ENCODE measurements at places on chromosomes 5 and 9.
A peak's percentile ranks its signal among the peaks of the same experiment; 100 is the strongest.

- DNase-seq, result peak; percentile 70
Measured at GRCh38 chr9:5886114-5886939, 4.4 kb upstream of the MLANA start.

DNA sequence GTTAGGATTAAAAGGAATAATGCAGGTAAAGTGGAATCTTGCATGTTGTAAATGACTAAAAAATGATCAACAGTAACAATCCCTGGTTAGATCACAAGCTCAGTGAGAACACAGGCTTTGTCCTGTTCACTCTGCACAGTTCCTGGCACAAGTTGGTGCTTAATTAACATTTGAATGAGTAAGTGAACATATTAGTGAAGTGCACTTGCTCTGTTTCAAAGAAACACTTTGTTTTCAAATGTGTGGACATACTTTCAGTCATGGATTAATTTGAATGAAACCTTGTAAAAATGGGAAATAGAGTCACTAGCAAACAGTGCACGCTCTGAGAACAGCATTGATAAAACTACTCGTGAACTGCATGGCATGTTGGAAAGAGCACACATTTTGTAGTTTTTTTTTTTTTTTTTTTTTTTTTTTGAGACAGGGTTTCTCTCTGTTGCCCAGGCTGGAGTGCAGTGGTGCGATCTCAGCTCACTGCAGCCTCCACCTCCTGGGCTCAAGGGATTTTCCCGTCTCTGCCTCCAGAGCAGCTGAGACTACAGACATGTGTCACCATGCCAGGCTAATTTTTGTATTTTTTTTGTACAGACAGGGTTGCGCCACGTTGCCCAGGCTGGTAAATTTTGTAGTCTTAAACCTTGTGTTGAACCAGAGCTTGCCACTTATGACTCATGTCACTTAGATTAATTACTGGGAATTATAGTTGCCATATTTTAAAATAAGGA lies 159.9 kb downstream of the LURAP1L start:
- no peak for DNase-seq

DNA sequence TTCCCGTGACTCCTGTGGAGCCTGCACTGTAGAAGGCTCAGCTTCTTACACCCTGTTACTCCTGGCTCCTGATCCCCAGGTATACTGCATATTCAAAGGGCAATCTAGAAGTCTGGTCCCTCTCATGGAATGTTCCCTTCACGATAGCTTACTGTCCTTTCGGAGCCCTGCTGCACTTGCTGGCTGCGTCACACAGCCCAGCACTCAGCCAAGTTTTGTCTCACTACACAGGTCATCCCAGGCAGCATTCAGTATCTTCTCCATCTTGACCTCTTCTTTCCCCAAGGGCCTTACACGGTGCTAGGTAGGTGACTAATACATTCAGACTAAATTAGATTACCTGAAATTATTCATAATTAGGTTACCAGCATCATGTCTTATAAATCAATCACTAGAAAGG lies 123.7 kb downstream of the WDR41 start:
- DNase-seq, result no peak

DNA sequence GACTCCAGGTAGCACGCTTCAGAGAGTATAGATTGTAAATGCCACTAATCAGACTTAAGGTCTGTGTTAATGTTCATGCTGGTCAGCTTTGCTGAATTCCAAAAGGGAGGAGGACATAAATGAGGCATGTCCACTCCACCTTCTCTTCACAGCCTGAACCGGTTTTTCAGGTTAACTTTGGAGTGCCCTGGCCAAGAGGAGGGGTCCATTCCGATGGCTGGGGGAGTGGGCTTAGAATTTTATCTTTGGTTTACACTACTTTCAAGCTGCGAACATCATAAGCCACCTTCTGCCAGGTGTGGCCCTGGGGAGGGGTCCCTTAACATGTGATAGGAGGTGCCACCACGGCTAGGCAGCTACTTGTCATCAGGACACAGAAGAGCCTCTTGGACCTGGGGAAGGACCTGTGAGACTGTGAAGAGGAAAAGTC lies 24.2 kb downstream of the ABO start:
- no peak for DNase-seq

- DNase-seq, result no peak
Measured at GRCh38 chr9:125150349-125151245, 7.3 kb upstream of the SCAI start.

DNA sequence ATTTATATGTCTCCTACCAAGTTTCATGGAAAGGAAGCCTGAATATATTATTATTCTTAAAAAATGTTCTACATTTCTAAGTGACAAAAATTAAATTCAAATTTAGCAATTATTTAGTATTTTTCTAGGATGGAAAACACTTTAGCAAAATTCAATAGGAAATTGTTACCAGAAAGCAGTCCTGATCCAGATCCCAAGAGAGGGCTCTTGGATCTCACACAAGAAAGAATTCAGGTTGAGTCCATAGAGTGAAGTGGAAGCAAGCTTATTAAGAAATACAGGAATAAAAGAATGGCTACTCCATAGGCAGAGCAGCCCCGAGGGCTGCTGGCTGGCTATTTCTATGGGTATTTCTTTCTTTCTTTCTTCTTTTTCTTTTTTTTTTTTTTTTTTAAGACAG lies 44.7 kb downstream of the LRRC70 start:
- no peak for DNase-seq

DNA sequence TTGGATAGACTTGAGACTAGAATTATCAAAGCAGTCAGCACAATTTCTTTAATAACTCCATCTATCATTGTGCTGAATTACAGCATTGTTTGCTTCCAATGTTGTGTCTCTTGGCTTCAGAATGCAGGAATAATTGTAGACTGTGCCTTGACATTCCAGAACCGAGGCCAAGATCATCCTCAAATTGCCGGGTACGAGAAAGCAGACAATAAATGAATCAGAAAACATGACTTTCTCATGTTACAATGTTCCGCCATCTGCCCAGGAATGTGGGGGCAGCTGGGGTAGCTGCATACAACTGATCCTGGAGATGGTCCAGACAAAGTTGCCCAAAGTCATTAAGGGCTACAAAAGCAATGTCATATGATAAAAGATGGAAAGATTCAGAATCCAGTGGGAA lies 206.2 kb upstream of the SGCD start:
- no peak for DNase-seq

DNA sequence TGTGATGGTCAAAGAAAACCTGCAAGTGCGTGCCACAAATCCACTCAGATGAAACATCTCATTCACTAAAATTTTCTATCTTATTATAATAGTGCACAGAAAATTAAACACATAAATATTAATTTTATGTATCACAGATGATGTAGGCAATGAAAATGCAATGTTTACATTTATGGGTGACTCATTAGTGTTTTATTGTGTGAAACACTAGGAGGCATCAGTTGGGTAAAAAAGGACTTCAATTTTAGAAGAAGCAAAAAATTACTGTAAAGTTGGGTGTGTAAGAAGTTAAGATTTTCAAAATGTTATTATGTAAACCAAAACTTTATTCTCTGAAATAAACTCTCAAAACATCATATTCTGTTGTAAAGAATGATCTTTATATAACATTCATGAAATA lies 4.0 kb downstream of the MEF2C start:
- no peak for DNase-seq

- no peak for DNase-seq
Measured at GRCh38 chr5:136067422-136067821, 38.6 kb downstream of the TGFBI start.

GRCh38 chr5:126961702-126962101 lies 68.7 kb downstream of the MARCHF3 start:
- no peak for DNase-seq

DNA sequence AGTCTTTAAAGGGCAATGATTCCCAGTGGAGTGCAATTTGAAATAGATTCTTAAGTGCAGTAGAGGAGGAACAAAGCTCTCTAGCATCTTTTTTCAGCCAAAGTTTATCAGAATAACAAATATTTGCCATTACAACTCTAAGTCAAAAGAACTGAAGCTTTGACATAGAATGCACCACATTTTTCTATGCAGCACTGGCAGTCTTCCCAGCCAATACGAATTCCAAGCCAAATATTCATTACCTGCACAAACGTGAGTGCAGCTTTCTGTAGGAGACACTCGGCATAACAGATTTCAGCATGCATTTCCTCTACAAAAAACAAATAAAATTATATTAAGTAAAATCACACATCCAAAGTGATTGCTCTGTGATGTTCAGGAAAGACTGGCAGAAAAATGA lies 103.4 kb downstream of the TTC39B start:
- no peak for DNase-seq

- no peak for DNase-seq
Measured at GRCh38 chr5:88808153-88808552, 74.8 kb downstream of the MEF2C start.

DNA sequence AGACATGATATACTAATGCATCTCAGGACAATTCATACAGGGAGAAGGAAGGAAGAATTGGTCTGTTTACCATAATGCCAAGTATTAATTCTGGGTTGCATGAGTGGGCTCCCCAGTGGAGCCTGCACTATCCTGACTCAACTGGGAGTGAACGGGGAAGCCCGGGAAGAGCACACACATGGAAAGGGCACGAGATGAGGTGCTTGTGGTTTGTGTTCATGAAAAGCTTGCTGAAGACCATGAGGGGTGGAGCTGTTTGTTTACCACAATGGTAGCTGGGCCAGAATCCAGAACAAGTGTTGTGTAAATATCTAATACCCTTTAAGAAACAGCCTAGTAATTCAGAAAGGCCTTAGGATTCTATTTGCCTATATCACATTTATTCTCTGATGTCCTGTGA lies 44.6 kb downstream of the POC5 start:
- no peak for DNase-seq

- no peak for DNase-seq
Measured at GRCh38 chr5:113162770-113163169, 186.2 kb downstream of the DCP2 start.

DNA sequence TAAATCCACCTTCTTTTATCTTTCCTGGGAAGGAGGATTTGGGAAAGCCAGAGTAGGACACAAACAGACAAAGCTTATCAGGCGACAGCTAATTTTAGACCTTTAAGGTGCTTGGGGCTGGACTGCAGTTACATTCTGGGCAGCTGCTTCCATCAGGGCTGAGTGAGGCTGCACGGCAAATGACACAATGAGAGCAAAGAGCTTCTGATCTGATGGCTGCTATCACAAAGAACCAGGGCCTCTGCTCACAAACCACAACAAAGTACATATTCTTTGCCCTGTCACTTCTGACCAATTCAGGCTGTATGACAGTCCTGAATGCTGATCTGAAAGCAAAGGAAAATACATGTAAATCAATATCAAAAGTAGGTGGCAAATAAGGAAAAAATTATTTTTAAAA lies 93.1 kb downstream of the MRPS27 start:
- DNase-seq, result no peak

DNA sequence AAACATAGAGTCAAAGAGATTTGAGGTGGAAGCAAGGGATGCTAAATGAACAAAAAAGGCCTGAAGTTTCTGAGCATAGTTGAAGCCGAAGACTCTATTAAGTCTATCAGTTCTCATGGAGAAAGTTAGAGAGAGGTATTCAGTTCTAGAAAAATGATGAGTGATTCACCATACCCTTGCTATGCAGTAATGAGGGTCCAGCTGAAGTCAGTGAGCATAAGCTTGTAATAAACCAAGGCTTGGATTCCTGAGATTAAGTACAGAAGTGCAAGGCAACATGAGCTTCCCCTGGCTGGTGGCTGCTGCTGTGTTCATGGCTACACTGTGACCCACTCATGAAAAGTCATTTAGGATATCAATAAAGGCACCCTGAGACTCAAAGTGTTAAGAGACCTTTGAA lies 129.7 kb upstream of the MTAP start:
- DNase-seq, result no peak

- DNase-seq, result no peak
Measured at GRCh38 chr9:83765376-83765775, 52.2 kb downstream of the GKAP1 start.

DNA sequence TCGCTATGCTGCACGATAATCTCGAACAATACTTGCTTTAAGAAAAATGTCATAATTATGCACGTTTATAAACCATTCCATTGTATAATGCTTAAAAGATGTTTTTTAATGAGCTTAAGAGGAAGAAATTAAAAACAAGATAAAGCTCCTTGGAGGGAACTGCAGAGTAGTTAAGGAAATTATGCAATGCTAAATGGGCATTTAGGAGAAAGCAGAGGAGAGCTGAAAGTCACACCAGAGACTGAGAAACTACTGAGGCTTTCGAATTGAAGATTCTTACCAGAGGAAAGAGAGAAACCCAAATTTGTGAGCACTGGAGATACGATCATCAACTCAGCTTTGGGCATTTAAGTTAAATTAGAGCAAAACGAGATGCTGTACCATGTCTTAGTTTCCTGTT lies 119.4 kb downstream of the CDH10 start:
- no peak for DNase-seq

- no peak for DNase-seq
Measured at GRCh38 chr5:129781594-129781993, 33.7 kb downstream of the MINAR2 start.

GRCh38 chr5:123134653-123135181 lies 45.7 kb downstream of the PRDM6 start:
- DNase-seq, result no peak

DNA sequence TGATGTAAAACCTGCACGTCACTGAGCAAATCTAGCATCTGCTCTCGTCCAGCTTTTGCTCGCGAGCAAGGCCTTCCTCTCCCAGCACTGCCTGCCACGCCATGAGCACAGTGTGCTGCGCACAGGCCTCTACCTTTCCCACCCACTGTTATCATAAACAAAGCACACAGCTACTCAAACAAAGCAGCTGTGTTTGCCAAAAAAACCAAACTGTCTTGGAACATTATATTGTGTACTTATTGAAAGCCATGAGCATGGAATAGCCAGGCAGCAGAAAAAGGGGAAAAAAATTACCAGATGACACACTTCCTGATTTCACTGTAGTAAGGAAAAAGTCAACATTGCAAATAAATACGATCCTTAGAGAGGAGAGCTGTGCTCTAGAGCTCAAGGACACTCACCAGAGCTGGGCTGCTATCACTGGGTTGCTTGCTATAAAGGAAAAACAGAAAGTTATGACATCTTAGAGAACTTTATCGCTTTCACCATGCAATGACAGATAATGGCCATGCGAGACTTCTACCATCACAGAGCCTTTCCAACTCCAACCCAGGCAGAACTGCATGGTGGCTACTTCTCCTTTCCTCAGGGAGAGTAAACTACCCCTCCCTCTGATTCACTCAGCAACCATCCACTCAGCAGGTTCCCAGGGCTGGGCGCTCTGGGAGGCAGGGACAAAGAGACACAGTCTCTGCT lies 69.6 kb downstream of the EPB41L4B start:
- no peak for DNase-seq

GRCh38 chr5:146084376-146084775 lies 21.0 kb downstream of the PLAC8L1 start:
- no peak for DNase-seq

DNA sequence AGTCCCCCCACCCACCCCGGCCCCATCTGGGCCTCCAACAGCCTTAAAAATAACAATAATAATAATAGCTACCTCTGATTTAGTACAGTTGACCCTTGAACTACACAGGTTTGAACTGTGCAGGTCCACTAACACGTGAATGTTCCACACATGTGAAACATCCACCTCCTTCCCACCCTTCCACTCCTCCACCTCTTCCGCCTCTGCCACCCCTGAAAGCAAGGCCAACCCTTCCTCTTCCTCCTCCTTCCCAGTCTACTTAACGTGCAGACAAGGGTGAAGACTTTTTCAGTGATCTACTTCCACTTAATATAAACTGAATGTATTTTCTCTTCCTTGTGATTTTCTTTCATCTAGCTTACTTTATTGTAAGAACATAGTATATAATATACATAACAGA lies 10.8 kb downstream of the PDGFRB start:
- no peak for DNase-seq

- no peak for DNase-seq
Measured at GRCh38 chr9:4654084-4654483, 8.0 kb upstream of the PLPP6 start.
